Stimulated activated CD4-positive, alpha-beta T cell treated with anti-CD3 and anti-CD28 coated beads, Interleukin-4, amount 100 ng/mL, for 4 hours (primary cell): ENCODE measurements at places on chromosomes 11 and 22.

GRCh38 chr11:64570341-64570740, 20.7 kb upstream of the SLC22A12 start:
- no peak for DNase-seq

GRCh38 chr22:17232406-17232805, 13.2 kb upstream of the ADA2 start:
- no peak for DNase-seq

GRCh38 chr11:110185121-110185591, 92.0 kb downstream of the ZC3H12C start:
- DNase-seq = no peak

- DNase-seq = no peak
Measured at GRCh38 chr11:110524238-110524637, 94.5 kb downstream of the FDX1 start.

DNA sequence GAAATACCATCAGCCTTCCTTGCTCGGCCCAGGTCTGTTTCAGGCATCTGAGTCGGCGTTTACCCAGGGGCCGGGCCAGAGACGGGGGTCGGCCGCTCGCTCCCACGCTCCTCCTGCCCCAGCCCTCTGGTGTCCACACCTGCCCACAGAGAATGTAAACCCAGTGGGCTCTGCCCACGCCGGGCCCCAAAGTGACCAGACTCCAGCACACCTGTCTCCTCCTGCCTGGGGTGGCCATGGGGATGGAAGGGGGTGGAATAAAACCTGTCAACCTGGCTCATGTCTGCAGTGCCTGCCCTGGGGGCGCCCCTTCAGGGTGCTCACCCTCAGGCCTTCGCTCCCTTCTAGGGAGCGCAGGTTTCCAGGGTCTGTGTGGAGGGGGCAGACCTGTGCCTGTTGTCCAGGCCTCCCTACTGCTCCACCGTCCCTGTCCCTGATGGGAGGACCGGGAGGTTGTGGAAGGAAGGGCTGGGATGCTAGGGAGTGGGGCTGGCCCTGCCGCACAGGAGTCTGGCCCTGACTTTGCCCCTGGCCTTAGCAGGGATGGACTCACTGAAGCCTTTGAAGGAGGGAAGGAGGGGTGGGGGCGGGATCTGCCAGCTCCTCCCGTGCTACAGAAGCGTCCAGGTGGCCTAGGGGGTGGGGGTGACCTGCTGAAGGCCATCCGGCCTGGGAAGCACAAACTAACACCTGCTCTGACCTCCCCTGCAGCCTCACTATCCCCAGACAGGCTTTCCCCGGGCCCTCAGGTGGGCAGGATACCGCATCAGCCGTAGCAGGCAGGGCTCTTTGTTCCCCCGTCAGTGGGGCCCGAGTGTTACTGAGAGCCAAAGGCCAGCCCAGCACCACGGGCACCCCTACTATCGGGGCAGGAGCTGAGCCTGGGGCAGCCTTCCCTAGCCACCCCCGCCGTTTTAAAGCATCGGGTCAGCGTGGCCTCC, 14.7 kb upstream of the ARHGAP8 start:
- DNase-seq = no peak

- no peak for DNase-seq
Measured at GRCh38 chr11:1755344-1755691, 4.9 kb upstream of the IFITM10 start.

DNA sequence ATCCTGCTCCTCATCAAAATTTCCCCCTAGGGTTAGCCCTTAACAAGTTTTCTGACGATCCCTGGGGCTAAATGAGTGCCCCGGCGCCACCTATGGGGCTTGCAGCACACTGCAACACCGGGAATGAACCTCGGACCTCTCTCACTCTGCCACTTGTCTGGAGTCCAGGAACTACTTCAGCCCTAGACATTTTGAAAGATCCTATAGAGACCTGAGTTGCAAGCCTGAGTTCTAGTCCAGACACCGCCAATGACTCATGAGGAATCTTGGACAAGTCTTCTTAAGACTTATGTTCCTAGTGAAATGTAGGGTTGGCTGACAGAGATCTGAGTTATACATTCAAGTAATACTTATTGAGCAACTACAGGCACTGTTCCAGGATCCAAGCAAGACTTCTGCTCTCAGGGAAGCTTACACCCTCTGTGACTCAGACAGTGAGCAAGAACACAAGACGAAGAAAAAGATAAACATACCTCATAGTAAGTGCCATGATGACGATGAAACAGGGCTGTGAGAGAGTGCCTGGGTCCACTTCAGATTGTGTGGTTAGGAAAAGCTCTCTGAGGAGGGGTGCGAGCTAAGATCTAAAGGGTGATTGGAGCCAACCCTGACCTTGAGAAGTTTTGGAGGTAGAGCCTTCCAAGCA, 10.2 kb upstream of the STK33 start:
- DNase-seq = no peak

DNA sequence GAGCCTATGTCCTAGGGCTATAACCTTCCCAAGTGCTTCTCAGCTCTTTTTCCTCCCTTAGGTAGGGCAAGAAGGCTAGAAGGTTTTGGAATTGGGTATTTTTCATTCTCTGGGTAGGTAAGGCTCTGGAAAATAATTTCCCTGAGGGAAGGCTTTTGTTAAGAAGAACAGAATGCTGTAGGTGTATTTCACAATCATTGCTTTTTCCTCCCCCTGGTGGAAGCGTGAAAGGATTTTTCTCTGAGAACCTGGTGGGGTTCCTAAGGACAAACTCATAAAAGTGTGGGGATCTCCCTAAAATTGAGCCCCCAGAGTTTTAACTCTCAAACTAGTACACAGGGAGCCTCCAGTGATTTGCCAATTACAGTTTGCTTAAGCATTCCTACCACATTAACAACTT, 41.1 kb upstream of the NARS2 start:
- DNase-seq = no peak

- no peak for DNase-seq
Measured at GRCh38 chr11:5242208-5242607, 7.4 kb downstream of the HBG1 start.

DNA sequence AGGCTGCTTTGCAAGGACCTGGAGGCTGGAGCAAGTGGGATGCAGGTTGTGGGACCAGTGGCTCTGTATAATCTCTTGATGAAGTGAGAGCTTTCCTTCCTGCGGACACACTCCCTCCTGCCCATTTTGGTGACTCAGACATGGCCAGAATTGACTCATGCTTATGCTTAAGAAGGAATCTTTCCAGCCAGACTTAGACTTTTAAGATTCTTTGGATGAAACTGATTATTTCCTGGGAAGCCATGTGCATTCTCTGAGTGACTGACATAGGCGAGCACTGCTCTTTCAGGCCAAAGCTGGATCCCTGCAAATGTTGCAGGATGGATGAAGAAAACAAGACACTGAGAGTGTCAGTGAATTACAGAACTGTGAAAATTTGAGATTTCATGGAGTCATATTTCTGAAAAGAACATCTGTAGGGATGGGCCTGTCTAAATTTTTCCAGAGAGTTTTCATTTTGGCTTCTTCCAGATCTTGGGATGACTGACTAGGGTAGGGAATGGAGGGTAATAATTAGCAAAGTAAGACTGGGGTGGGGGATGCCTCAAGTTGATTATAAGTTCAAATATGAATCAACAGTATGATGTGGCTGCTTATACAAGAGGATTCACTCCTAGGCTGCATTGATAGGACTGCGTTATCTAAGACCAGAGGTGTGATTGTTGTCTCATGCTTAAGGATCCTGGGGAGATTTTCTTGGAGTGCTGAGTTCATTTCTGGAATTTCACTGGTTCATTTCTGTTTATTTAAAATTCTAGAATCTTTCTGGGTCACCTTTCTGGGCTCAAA, 195.8 kb downstream of the HIPK3 start:
- no peak for DNase-seq

GRCh38 chr22:50315289-50316113, 8.1 kb upstream of the PLXNB2 start:
- no peak for DNase-seq

DNA sequence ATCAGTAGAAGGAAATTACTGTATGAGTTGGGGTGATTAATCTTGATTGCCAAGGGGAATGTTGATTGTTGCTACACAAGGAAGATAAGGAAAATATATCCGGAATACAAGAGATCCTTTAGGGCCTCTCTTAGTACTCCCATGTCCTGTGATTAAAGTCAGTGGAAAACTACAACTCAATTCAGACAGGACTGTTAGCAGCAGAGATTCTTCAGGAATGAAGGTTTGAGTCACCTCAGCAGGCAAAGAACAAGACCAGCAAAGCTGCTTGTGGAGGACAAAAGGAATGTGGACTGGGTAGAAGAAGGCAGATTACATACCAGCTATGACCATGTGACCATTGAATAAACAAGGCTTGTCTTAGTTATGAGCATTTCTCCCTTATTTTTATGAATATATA, 478.2 kb downstream of the BUD13 start:
- no peak for DNase-seq

DNA sequence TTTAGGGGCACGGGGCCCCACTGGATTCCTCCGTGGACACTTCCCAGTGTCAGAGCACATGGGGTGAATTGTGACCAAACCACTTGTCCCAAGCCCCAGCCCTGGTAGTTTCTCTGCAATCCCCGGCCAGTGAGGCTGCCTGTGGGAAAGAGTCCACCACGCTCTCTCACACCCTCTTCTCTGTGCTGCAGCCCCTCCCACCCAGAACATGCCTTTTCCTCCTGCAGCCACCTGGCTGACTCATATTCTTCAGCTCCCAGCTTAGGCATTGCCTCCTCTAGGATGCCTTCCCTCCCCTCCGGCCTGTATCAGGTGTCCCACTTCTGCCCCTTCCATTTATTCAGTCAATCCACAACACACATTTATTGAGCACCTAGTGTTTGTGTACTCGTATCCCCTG, 5.4 kb upstream of the RPS6KB2 start:
- DNase-seq = no peak

GRCh38 chr11:87712802-87713202, 462.4 kb downstream of the RAB38 start:
- no peak for DNase-seq

DNA sequence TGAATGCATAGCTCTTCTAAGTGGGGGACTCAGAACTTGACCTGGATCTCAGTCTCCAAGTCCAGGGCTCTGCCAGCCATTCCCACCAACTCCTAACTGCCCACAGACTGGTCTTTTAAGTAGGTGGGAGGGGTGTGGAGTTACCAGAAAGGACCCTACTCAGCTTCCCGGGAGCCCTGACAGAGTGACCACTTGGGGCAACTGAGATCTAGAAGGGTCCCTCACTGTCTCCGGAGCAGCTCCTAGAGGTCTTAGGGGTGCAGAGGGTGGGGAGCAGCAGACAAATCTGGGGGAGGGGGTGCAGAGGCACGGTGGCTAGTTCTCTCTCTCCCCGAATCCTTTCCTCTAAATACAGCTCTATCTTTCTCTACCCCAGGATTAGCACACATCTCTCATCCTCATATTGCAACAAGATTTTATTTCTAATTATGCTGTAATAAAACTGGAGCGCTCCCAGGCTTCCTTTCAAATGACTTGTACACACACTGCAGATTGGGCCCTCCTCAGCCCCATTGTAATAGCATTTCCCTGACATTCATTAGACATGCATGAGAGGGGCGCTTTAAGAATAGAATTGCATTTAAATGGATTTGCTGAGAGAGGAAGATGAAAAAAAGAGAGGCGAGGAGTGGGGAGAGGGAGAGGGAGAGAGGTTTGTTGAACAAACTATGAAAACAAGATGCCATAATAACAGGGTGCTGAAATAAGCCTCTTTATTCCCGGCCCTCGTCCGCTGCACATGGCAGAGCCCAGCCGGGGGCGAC, 219.0 kb downstream of the CEP164 start:
- no peak for DNase-seq

DNA sequence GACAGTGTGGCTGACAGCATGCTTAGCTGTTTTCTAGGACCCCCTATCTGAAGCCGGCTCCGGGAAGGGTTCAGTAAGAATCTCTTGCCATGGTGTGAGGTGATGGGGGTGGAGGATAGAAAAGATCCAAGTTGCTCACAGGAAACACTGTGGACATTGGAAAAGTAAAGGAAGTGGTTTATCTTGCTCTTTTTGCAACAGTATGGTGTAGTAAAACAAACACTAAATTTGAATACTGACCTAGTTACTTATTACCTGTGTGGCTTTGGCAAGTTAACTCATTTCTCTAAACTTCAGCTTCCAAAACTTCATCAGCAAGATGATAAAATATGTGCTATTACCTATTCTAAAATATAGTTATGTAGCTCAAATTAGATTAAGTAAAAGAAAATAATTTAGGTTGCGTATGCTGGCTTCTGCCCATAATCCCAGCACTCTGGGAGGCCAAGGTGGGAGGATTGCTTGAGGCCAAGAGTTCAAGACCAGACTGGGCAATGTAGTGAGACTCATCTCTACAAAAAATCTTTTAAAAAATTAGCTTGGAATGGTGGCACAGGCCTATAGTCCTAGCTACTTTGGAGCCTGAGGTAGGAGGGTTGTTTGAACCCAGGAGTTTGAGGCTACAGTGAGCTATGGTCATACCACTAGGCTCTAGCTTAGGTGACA, 51.6 kb upstream of the APOA1 start:
- DNase-seq = no peak

DNA sequence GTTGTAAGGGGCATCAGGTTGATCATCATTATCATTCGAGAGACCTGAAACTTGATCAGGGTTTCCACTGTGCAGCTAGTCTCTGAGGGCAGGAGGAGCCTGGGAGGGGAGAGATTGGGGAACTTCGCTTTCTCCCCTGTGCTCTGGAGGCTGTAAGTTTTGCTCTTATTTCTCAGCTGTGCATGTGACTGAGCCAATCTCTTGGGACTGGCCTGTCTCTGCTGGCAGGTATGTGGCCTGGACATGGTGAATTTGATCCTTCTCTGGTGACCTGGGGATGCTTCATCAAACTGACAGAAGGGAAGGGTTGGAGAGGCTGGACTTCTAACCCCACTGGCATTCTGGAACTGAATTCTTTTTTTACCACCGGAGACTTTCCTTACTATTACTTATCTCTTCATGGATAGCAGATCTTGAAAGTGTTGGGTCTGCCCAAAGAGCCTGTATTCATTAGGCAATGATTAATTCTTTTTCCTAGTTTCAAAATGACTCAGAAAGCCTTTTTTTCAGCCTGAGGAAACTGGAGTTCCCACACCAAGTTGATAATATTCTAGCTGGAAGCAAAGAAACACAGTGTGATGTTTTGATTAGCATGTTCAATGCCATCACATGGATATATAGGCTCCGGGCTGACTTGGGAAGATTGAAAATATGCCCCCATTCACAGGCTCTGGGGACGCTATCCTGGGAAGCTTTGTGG, 36.5 kb downstream of the TSPAN18 start:
- DNase-seq = no peak

- DNase-seq = no peak
Measured at GRCh38 chr11:76694664-76695063, 24.1 kb upstream of the LRRC32 start.

DNA sequence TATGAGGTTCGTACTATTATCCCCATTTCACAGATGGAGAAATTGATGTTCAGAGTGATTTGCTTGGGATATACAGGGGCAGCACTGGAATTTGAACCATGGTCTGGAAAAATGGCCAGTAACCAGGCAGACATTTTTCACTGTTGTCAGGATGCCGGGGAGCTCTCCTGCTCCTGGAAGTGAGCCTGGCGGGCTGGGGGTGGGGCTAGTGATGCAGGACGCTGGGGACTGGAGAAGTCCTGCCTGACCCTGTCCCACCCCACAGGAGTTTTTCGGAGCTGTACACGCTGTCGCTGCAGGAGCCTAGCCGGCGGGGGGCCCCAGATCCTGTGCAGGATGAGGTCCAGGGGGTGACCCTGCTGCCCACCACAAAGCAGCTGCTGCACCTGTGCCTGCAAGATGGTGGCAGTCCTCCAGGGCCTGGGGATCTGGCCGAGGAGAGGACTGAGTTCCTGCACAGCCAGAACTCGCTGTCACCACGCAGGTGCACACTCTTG, 11.1 kb downstream of the SIPA1 start:
- no peak for DNase-seq

GRCh38 chr22:35531676-35532075, 9.0 kb upstream of the RASD2 start:
- no peak for DNase-seq
